SW 1271 (cell line): ENCODE measurements at places on chromosomes 2 and 18.

DNA sequence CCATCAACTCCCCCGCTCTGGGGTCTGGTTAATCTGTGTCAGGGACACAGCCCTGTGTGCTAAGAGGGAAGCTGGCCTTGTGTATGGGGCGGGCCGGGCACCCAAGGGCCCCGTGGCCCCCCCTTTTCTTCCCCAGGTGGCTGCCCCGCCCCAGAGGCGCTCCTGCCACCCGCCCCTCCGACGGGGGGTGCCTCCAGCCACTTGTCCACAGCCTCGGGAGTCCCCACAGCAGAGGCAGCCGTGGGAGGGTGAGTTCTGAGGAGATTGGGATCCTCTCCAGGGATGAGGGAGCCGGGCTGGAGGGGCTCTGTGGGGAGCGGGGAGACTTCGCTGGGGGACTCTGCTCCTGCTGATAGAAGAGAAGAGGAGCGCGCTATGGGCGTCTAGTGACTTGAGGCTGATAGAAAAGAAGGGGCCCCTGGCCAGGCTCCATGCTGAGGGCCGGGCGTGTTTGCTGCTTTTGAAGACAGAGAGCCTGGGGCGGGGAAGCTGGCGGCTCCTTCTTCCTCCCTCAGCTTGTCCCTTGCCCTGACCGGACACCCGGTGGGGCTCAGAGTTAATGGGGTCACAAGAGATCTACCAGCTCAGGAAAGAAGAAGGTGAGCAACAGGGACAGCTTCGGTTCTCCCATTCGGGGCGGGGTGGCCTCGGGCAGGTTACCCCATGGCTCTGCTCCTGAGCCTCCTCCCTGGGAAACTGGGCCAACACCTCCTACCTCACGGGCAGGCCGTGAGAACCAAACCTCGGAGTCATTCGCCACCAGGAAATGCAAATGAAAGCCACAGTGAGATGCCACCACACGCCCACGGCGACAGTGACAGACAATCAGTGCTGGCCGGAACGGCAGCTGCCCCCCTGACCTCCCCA is 89.4 kb upstream of the TAF1B start:
- DNase-seq = no peak

DNA sequence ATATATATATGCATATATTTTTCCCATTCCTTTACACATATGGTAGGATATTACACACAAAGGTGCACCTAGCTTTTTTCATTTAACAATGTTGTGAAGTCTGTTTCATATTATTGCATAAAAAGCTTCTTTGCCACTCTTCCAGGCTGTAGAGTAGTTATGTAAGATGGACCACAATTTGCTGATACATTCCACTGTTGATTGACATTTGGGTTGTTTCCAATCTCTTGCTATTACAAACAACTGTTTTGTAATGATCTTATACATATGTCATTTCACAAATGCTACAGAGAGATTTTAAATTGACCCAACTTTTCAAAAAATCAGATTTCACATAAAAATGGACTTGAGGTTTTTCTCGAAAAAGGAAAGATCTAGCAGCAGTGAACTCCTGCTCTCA is 301.4 kb downstream of the CDCA7 start:
- no peak for DNase-seq

GRCh38 chr2:230318190-230319121 is 8.5 kb upstream of the SP140L start:
- no peak for DNase-seq

DNA sequence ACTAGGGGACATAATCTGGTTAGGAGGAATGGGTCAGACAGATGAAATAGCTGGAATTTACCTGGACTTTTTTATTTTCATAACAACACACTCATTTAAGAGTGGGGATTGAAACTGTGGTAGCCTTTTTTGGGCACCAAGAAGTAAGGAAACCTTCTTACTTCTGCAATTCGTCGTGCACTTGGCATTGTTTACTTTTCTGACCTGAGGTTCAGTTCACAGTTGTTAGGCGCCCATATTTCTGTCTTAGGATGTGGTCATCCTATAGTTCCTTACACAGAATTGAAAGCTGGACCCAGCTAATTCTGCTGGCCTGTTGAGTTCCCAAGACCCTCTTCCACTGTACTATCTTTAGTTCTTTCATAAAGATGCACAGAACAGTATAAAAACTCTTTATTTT is 72.9 kb downstream of the TMX3 start:
- no peak for DNase-seq

- DNase-seq = no peak
Measured at GRCh38 chr2:203327582-203327900, 653 bp upstream of the ABI2 start.

DNA sequence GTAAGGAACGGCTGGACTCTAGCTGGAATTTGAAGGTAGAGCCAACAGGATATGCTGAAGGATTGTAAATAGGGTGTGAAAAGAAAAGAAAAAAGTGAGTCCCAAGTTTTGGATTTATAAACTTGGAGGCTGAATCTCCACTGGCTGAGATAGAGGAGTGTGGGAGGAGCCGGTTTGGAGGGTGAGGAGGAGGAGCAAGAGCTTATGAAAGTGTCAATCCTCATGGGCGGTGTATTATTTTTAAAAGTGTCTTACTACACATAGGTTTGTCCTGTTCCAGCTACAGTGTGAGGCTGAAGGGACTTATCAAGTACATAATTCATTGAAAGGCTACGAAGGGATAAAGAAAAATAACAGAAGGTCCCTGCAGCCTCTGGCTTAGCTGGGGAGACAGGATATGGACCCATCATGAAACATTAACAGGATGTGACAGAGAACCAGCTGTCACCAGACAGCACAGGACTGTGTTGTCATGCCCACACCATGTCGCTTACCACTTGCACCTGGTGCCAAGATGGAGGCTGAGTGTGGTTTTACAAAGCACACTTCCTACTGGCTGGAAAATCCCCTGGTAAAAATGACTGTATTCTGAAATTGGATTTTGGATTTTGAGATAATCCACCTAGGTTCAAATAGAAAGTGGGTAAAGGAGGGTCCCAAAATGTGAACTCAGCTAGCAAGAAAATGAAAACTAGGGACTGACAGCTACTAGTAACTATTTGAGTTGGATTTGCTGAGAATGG is 2.5 kb upstream of the MREG start:
- DNase-seq = no peak

GRCh38 chr18:46070815-46071652 is 1.0 kb downstream of the PSTPIP2 start:
- no peak for DNase-seq

- peak; percentile 14 for DNase-seq
Measured at GRCh38 chr2:206989311-206989710, 50.0 kb downstream of the CPO start.

GRCh38 chr2:19261061-19261460 is 97.4 kb downstream of the OSR1 start:
- no peak for DNase-seq

DNA sequence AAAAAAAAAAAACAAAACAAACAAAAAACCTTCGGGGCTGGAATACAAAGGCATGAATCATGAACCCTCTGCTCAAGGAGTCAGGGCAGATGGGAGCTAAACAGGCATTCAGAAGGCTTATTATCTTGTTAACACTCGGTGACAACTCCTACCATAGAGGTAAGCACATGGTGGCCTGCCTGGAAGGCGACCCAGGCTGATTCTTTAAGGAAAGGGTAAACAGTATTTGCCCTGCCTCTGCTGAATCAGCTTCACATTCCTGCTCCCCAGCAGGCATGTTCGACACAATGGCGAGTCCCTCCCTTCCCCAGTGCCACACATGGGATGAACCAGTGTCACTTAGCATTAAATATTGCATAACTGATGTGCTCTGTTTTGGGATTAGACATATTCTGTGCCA is 191.9 kb downstream of the ARL4C start:
- DNase-seq = no peak

GRCh38 chr2:23221236-23221635 is 163.7 kb upstream of the KLHL29 start:
- DNase-seq = no peak

GRCh38 chr2:112920923-112921532 is 10.1 kb downstream of the IL37 start:
- peak; percentile 18 for DNase-seq

DNA sequence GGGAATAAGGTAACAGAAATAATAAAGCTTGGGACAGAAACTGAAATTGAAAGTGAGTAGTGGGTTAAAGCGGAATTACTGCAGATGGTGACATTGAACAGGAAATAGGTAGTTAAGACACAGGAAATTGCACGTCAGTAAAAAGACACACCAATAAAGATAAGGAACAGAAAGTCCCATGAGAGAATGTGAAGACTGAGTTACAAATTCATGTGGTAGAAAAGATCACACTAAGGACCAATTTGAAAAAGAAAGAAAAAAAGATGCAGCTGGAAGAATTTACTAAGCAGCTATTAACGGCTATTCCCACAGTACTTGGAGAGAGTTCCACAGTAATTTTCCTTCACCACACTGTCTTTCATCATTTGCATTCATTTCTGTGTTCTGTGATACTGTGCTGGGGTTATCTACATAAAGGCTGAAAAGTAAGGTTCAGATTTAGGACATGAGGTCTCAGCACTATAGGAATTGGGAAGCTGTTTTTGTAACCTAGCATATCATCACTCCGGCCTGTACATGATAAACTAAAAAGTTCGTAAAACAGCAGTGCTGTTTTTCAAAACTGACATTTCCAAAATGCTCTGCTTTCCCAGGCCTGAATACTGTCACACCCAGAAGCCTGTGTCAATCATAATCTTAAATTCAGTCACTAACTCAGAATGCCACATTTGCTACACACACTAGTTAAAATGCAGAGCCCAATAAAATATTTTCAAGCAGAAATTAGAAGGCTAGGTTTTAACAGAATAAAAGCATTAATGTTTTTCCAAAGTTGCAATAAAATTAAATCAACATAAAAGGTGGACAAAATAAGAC is 42.9 kb downstream of the SRBD1 start:
- no peak for DNase-seq

- no peak for DNase-seq
Measured at GRCh38 chr2:149020432-149020851, 18.1 kb upstream of the LYPD6B start.

GRCh38 chr18:57859314-57859713 is 56.2 kb upstream of the ATP8B1 start:
- peak; percentile 25 for DNase-seq

- peak; percentile 20 for DNase-seq
Measured at GRCh38 chr2:178522950-178523595, 42.8 kb downstream of the PLEKHA3 start.

DNA sequence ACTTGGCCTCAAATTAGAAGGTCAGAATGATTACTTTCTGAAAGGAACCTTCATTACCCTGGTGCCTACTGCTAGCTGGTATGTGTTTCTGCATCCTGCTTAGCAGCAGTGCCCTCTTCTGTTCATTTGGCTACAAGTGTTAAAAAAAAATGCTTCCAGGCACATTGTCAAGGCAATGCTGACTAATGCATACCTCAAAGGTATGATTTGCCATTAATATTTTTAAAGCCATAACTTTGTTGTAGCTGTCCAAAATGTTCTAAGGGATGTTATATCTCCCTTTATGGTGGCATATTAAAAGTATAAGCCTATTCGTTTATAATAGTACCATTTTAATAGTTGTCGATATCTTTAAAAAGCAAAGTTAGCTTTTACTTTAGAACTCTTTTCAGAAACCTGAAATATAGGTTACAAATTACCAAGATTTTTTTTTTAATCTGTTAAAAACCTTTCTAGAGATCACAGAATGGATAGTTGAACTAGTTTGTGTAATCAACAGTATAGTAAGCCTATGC is 52.0 kb upstream of the FAM171B start:
- DNase-seq = peak; percentile 69

GRCh38 chr2:108936076-108936864 is 52.8 kb downstream of the EDAR start:
- no peak for DNase-seq

GRCh38 chr18:11497585-11497984 is 111.8 kb upstream of the SLC35G4 start:
- no peak for DNase-seq

DNA sequence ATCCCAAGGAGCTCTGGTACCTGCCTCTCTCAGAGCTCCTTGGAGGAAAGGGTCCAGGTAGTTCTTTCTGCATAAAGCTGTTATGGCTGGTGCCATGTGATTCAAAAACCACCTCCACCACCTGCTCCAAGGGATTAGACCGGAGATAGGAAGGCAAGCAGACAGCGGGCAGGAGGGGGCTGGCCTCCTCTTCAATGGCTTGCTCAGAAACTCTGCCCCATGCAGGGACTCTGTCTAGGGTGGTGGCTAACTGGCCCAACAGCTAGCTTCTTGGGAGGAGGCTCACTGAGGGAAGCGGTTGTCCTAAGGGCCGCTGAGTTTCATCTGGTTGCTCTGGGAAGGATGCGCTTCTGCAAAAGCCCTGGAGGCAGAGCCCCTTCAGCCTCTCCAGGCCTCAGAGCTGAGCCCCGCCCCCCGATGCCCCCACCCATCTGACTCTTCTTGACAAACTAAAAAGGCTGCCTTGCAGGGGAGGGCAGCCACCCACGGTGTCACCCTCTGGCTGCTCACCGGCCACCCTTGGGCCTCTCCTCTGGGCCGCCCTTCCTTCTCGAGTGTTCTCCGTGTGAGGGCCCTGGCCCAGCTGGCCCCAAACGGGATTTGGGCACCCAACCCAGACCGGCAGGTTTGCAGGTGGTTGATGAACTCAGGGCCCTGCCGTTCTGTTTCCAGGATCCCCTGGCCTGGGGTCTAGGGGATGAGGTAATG is 90.2 kb downstream of the MCFD2 start:
- no peak for DNase-seq

DNA sequence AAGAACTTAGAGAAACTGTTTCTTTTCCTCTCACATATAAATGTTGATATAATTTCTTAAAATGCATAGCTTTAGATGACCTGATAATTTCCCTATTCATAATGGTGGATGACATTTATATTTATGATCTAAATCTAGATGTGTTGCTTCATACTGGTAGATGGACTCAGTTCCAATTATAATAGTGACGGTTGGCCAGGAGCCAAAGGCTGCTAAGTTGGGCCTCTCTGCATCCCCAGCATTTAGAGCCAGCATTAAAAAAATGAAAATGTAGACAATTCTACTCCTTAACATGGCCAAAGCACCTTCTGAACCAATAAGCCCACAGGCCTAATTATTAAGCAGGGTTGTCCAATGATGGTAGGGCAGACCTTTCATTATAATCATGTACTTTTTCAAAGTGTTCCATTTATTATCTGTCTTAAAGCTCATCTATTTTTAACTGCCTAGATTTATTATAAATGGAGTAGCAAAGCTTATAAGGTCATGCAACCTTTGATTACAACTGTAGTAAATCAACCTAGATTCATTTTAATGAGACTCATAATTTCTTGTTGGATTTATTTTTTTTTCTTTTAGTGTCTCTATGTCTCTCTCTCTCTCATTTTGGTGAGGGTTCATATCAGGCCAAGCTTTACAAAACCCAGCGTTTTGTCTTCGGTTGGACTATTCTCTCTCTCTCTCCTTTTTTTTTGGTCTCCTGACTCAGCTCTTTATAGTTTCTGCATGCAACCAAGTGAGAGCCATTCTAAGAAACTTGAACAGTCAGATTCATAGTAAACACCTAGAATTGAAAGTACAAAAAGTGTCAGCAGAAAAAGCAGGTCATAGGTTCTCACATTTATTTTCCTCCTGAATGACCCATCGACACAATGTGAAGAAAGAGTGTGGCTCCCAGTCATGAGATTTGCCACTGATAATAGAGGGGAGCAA is 2016.1 kb upstream of the PIK3C3 start:
- no peak for DNase-seq

DNA sequence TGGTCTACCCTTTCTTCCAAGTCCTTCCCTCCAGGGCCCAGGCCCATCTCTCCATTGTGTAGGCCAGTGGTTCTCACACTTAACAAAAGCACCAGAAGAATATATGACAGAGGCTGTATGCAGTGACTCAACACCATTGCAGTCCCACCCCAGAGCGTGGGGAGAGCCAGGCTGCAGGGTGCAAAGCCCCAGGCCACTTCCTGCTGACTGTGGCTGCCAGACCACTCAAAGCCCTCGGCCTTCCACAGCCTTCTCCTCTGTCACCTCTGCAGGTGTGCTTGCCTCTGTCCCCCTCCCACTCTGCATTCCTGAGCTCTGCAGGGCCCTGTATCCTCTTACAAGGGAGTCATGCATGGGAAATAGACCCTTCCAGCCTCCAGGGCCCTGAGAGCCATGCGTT is 40.4 kb upstream of the ARHGEF4 start:
- no peak for DNase-seq
